HEK293T (cell line): ENCODE measurements at places on chromosomes 6 and 20.
A peak's percentile ranks its signal among the peaks of the same experiment; 100 is the strongest.

DNA sequence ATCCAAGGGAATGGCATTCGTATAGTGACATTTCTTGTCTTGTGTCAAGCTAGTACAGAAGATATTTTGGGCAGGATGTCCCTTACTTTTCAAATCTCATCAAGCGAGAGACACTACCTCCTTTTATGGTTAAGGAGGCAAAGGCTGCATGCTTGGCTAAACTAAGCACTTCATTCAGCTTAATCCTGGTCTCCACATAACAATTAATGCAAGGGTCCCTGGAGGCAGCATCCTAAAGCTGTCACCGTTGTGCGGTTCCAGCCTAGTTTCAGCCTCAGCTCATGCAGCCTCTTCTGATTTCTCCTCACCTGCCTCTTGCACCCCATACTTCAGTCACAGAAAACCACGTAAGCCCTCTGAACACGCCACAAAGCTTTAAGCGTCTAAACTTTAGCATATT is 67.1 kb upstream of the SLC22A23 start:
- DNase-seq = no peak

- no peak for DNase-seq
Measured at GRCh38 chr6:117497237-117497636, 14.8 kb downstream of the DCBLD1 start.

- peak; percentile 23 for DNase-seq
Measured at GRCh38 chr6:44560458-44561059, 173.1 kb downstream of the CDC5L start.

DNA sequence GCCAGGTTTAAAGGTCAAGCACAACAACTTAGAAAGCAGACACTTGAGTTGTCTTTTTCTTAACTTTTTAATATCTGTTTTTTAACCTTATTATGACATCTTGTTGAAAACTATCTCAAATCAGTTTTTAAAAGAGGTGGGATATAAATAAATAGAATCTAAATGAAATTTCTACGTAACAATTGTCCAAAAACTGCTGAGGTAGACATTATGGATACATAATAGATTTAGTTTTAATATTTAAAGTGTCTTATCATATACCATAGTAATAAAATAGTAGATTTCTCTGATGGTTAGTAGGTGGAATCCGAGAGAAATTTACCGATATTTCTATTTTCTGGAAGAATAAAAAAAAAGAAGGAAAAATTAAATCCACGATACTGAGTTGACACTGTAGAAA is 113.9 kb upstream of the MMS22L start:
- no peak for DNase-seq

GRCh38 chr6:162123797-162124196 is 603.8 kb downstream of the PRKN start:
- DNase-seq = peak; percentile 26

GRCh38 chr6:30453508-30454116 is 35.7 kb upstream of the HLA-E start:
- DNase-seq = peak; percentile 97

- no peak for DNase-seq
Measured at GRCh38 chr6:24469811-24470210, 19.6 kb downstream of the GPLD1 start.

GRCh38 chr6:111777357-111777756 is 95.9 kb downstream of the FYN start:
- no peak for DNase-seq

- DNase-seq = no peak
Measured at GRCh38 chr20:9022376-9022775, 46.5 kb upstream of the PLCB4 start.

- DNase-seq = no peak
Measured at GRCh38 chr6:117441824-117442264, 16.1 kb upstream of the ROS1 start.

- no peak for DNase-seq
Measured at GRCh38 chr6:149111556-149112115, 205.9 kb upstream of the TAB2 start.

GRCh38 chr6:101090281-101090680 is 209.2 kb upstream of the ASCC3 start:
- no peak for DNase-seq

DNA sequence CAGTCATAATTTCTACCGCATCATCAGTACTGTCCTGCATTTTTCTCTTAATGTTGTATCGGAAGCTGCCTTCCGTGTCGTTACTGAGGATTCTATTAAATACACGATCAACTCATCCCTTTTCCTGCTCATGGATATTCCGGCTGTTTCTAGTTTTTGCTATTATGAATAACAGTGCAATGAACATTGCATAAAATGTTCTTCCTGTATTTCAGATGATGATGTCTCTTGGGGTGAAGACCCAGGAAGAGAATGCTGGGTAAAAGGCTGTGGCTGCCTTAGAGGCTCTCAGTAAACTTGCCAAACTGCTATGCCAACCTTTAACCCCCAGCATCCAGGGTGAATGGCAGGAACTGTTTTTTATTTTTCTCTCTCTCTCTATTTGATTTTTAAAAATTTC is 24.1 kb upstream of the EPB41L1 start:
- no peak for DNase-seq

GRCh38 chr6:82364087-82365015 is 734 bp downstream of the TPBG start:
- DNase-seq = peak; percentile 62

GRCh38 chr6:61868507-61869080 is 417.4 kb downstream of the KHDRBS2 start:
- no peak for DNase-seq

- no peak for DNase-seq
Measured at GRCh38 chr20:779771-780170, 11.5 kb upstream of the SLC52A3 start.

DNA sequence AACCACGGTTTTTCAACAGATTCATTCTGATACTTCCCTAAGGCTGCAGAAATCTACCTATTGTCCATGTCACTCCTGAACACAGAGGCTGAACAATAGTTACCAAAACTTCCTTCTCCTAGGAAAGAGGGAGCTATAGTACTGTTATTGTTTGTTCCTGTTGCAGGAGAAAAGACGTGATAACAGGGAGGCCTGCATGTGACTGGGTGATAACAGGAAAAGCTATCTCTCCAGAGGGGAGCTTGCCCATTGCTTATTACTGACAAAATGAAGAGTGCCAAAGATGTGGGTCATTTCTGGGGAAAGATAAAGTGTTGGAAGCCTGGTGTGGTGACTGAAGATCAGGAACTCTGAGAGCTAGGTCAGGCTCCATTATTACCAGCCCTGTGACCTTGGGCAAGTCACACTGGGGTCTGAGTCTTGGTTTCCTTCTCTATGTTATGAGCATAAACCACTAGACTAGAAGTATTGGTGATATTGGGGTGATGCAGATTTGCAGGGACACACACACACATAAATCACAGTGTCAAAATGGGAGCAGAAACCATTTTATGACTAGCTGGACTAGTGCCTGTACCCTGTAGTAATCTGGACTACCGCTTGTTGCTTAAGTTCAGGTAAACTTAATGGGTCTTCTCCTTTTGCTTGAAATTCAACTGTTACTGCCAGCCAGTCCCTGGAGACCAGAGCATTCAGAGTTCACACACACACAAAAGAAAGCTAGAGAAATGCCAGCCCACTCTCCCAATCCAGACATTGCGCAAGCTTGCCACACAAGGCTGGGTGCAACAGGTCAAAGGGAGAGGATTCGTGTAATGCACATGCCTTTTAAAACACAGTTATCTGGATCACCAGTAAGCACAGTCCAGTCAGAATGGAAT is 136.0 kb upstream of the CNR1 start:
- no peak for DNase-seq

- no peak for DNase-seq
Measured at GRCh38 chr6:22363166-22363713, 66.4 kb upstream of the PRL start.

GRCh38 chr6:99091985-99092384 is 144.2 kb upstream of the FBXL4 start:
- no peak for DNase-seq

DNA sequence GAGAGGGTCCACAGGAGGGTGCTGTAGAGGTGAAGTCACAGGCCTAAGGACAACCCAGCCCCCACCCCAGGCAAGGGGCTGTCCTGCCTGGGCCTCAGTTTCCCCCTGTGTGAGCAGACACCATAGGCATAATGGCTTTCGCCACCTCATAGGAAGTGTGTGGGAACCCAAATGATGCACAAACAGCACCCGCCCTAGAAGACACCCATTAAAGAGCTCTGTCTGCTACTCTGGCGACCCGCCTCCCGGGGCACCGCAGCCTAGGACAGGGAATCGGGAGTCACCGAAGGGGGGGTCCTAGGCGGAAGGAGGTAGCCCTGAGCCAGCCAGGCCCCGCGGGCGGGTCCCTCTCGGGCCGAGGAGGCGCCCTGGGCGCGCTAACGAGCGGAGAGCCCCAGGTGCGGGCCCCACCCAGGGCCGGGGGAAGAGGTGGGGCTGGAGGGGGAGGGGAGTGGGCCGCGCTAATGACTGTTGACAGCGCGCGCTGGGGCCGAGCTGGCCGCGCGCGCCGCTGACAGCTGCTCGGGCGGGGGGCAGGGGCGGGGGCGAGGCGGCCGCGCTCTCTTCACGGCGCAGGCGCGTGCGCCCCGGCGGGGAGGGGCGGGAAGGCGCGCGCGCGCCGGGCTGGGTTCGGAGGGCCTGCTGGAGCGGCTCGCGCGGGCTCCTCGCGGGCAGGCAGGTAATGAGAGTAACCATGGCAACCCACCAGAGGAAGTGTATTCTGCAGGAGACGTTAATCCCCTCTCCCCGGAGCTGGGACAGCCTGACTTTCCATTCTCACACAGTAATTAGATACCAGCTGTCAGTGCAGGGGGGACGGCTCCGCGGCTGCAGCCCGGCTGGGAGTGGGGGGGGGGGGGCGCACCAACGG is 48.9 kb downstream of the NOL4L start:
- peak; percentile 87 for DNase-seq

GRCh38 chr6:3363296-3364025 is 93.4 kb downstream of the SLC22A23 start:
- DNase-seq = no peak

GRCh38 chr20:2170404-2170803 is 68.8 kb downstream of the STK35 start:
- no peak for DNase-seq
